ENCODE measurements at places on chromosomes 7 and 10.

GRCh38 chr7:132446666-132447278 is 129.5 kb downstream of the PLXNA4 start:
- DNase-seq = no peak

DNA sequence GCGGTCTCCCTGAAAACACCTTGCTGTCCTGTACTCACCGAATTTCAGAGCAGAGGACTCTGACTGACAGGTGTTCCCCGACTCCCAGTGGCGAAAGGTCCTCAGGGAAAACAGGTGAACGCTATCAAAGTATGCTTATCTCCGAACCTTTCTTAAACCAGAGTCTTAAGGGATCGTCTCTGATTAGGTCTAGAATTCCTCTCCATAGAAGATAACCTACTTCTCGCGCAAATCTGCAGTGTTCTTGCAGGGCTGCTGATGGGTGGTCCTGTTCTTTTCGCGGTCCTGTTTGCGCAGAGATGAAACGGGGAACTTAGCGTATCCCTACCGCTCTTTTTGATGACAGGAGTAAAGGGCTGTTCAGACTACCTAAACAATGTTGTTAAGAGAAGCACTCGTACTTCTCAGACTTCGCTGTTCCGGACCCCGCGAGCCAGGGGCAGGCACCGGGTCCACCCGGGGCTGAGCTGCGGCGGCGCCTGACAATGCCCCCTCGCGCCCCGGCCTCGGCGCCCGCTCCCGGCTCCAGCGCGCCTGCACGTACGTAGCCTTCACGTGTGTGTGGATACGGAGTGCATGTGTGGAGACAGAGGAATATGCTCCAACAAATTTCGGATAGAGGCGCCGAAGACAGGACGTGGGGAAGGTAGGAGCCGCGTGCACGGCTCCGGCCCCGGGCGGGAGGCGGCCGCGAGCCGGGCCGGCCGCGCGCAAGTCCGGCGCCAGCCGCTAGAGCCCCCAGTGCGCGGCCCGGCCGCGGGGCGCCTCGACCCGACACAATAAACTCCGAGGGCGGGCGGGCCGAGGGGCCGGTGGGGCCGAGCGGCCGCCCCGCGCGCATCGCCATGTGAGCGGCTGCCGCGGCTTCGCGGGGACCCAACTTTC is 766 bp upstream of the ZMYND11 start:
- DNase-seq = peak; percentile 44

DNA sequence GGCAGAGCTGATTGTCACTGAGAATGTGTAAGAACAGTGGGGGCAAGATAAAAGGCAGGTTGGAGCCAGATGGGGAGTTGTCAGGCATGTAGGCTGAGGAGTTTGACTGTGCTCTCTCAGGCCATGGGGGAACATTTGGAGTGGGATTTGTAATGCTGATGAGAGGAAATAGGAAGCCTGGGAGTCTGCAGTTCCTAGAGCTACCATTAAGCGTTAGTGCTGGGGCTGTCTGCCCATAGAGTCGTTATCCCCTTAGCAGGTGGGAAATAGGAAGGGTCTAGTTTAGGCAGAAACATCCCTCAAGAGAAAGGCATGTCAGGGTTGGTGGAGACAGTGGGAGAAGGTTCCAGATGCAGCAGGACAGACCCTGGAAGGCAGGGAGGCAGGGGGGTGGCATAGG is 75.5 kb downstream of the RPS24 start:
- no peak for DNase-seq

DNA sequence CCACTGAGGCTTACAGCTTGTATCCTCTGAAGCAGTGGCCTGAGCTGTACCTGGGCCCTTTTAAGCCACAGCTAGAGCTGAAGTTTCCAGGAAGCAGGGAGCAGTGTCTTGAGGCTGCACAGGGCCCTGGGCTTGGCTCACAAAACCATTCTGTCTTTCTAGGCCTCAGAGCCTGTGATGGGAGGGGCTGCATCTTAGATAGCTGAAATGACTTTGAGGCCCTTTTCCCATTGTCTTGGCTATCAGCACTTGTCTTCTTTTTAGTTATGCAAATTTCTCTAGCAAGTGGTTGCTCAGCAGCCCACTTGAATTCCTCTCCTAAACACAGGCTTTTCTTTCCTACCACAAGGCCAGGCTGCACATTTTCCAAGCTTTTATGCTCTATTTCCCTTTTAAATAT is 864.2 kb downstream of the REEP3 start:
- DNase-seq = no peak

DNA sequence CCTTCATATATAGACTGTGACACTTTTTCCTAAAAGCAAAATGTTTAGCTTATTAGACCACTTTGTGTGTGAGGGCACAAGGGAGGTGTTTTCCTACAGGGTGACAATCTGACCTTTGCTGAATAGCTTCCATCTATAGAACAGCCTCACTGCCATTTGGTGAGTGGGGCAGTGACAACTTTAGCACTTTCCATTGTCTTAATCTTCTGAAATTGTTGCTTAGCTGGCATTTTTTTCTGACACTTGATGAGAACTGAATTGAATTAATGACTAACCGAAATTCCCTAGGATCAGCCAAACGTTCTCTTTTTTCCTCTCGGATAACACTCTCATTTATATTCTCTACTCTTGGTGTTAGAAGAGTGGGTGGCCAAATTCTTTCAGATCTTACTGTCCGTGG is 30.2 kb downstream of the KDM7A start:
- no peak for DNase-seq

- no peak for DNase-seq
Observed at GRCh38 chr10:97138174-97138573, 47.6 kb downstream of the SLIT1 start.

DNA sequence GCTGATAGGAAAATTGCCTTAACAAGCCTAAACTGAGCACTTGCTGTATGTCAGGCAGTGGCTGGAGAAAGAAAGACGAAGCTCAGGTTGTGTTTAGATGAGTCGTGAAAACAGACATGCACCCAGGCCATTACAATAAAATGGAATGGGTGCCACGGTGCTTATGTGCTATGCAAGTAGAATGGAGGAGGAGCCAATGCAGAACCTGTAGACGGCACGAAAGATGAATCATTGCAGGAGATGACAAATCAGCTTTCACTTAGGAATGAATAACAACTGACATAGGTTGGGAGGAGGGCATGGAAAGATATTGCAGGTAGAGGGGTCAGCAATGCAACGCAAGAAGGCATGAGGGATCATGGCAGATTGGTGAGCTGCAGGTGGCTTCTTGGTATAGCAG is 61.2 kb upstream of the ARHGAP21 start:
- no peak for DNase-seq

DNA sequence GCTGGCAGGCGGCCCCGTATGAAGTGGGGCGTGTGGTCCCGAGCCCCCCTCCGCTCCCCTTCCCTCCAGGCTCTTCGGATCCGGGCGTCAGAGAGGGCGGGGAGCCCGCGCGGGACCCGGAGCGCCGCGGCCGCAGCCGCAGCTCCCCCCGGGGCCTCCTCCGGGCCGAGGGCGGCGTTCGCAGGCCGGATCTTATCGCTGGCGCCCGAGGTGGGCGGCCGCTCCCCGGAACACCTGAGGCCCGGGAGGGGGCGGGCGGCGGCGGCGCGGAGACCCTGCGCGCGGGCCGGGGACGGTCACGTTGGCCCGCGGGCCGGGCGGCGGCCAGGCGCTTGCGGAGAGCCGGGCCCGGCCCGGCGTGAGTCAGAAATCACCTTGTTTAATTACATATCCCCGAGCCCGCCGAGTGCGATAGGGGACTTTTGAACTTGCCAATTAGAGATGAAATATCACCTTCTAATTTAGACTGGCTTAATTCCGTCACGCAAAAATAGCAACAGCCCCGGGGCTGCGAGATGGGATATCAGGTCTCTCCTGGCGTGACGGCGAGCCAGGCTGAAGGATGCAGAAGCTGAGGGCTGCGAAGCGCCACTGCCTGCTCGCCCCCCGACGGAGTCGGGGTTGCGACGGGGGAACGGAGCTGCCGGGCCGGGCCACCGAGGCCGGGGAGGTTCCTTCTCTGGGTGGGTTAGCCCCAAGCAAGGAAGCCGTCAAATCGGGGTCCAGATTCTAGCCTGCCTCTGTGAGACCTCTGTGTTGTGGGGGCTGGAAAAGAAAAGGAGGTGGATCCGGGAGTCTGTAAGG is 43.4 kb downstream of the LDB3 start:
- peak; percentile 55 for DNase-seq

- DNase-seq = no peak
Observed at GRCh38 chr7:112083776-112084355, 122.3 kb downstream of the DOCK4 start.

DNA sequence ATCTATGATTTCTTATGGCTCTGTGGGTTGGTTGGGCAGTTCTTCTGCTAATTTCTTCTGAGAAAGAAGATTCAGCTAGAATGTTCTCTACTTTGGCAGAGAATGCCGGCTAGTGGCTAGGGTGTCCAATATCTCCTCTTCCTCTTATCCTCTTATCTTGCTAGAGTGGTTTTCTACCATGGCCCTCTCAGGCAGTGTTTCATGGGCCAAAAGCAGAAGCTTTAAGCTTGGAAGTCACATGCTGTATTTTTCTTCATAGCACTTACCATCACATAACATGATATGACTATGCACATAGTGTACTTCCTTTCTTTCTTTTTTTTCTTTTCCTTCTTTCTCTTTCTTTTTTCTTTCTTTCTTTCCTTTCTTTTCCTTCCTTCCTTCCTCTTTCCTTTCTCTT is 140.0 kb downstream of the ITGB8 start:
- no peak for DNase-seq

DNA sequence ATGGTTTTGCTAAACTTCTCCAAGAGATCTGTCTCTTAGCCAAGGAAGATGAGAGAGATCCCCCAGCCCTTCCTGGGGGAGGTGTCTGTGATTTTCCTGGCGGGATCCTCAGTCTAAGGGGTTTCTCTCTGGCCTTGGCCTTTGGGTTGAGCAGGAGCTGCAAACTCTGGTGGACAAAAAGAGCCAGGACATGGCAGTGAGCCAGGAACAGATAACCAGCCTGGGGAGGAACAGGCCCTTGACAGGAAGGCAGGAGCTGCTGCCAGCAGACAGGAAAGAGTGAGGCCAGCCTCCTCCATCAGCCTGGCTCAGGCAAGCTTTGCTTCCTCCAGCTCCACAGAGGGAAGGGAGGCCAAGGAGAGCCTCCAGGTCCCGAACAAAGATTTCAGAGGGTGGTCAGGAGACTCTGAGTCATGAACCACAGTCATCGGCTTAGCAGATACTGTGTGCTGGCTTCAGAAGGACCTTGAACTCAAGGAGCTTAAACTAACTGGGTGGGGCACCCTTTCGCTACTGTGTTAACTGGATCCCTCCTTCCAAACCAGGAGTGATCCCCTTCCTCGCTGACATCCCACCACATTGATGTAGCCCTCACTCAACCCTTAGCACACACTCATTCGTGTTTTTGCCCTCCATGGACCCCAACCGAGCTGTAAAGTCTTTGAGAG is 34.7 kb downstream of the DDIT4 start:
- peak; percentile 58 for DNase-seq

DNA sequence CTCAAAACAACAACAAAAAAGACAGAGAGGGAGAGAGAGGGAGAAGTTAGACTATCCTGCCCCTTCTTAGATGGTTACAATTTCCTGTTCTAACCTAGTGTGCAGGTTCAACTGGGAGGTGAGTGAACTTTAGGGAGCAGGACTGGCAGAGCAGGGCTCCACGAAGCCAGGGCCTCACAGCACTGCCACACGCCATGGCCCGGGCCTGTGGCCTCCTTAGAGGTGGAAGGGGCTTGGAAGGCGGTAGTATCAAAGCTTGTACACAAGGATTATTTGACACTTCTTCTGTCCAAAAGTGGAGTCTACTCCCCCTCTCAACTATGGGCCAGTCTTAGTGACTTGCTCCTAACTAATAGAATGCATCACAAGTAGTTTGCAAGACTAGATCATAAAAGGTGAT is 62.9 kb upstream of the TMEM72 start:
- no peak for DNase-seq

GRCh38 chr7:100353685-100354330 is 4.1 kb upstream of the PILRB start:
- peak; percentile 14 for DNase-seq

DNA sequence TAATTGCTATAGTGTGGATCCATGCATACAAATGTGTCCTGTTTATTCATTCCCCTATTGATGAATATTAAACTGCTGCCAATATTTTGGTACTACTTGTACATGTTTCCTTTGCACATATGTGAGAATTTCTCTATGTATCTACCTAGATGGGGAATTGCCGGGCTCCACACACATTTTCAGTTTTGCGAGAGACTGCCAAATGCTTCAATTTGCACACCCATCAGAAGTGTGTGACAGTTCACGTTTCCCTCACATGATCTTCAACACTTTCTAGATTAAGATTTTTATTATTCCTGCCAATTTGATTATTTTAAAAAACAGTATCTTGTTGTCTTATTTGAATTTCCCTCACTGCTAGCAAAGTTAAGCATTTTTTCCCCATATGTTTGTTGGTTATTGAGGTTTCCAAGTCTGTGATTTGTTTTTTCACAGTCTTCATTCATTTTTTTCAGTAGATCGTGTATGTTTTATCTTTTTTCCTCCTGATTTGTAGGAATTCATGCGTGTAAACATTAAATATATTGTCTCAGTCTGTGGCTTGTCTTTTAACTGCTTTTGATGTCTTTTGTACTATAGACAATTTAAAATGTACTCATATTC is 2.4 kb upstream of the KLF14 start:
- DNase-seq = no peak

- DNase-seq = no peak
Observed at GRCh38 chr7:55108818-55109217, 90.0 kb downstream of the EGFR start.

- no peak for DNase-seq
Observed at GRCh38 chr7:123918309-123918708, 6.7 kb upstream of the SPAM1 start.

DNA sequence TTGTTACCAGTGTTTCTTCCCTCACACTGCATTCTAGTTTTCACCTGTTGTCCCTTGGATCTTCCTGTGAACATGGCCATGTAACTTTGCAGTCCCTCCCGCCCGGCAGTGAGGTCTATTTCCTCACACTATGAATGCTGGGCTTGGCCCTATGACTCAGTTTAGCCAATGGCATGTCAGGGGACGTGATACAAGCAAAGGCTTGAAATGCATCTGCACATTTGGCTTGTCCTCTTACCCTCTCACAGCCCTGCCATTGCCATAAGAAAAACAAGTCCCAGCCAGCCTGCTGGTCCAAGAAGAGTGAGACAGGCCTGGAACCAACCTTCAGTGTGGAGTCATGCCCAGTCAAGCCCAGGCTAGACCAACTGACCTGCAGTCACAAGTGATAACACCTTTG is 17.1 kb upstream of the EZH2 start:
- no peak for DNase-seq

DNA sequence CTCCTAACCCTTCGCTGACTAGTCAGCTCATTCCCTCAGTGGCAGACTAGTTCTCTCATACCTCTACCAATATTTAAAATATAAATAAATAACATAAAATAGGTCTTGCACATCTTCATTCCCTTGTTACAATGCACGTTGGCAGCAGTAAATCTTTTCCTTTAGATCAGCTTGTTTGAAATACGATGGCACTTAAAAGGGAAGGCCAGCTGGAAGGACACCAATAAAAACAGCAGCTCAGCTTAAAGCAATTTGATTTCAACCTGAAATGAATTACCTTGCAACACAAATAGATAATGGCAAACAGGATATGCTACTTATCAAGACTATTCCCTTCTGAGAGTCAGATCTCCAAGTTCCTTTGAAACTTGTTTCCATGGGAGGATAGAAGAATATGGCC is 321.8 kb downstream of the GFRA1 start:
- no peak for DNase-seq
